Transverse colon (tissue), 4 donors: ENCODE measurements at places on chromosomes 12 and 14. TPM values are rescaled to one million over a fixed set of nuclear protein-coding genes. Genes with fewer than 3 reads are reported as not detected.

AREL1 gene
- 39.5 TPM for total RNA-seq

PMCH gene
- not detected for total RNA-seq

RNASE2 gene
- not detected for total RNA-seq

ANG gene
- 34.6 TPM for total RNA-seq

GZMH gene
- total RNA-seq: 4.0 TPM

ADCY4 gene
- 7.9 TPM for total RNA-seq

CLEC1A gene
- 3.8 TPM for total RNA-seq

RD3L gene
- total RNA-seq: not detected

AMDHD1 gene
- not detected for total RNA-seq

VRTN gene
- not detected for total RNA-seq

ZNF385A gene
- total RNA-seq: 3.4 TPM

KCNC2 gene
- total RNA-seq: not detected

KCNA5 gene
- total RNA-seq: 0.60 TPM

C12orf54 gene
- not detected for total RNA-seq

GRCh38 chr12:124294780-124295341, at the start of gene RFLNA:
TSS of gene RFLNA (plus strand) at chr12:124295093. CDS start at chr12:124295430, 337 bp downstream.
- peak; percentile 58 for DNase-seq

- no peak for DNase-seq
Observed at GRCh38 chr14:67004521-67004920, 184.7 kb upstream of the GARIN2 start.

GRCh38 chr12:75892731-75893408, 138.7 kb downstream of the PHLDA1 start:
- DNase-seq: no peak

GRCh38 chr14:49960453-49960852, 67.6 kb downstream of the ARF6 start:
- DNase-seq: no peak

GRCh38 chr14:57051633-57052032, 217.1 kb downstream of the EXOC5 start:
- DNase-seq: no peak

DNA sequence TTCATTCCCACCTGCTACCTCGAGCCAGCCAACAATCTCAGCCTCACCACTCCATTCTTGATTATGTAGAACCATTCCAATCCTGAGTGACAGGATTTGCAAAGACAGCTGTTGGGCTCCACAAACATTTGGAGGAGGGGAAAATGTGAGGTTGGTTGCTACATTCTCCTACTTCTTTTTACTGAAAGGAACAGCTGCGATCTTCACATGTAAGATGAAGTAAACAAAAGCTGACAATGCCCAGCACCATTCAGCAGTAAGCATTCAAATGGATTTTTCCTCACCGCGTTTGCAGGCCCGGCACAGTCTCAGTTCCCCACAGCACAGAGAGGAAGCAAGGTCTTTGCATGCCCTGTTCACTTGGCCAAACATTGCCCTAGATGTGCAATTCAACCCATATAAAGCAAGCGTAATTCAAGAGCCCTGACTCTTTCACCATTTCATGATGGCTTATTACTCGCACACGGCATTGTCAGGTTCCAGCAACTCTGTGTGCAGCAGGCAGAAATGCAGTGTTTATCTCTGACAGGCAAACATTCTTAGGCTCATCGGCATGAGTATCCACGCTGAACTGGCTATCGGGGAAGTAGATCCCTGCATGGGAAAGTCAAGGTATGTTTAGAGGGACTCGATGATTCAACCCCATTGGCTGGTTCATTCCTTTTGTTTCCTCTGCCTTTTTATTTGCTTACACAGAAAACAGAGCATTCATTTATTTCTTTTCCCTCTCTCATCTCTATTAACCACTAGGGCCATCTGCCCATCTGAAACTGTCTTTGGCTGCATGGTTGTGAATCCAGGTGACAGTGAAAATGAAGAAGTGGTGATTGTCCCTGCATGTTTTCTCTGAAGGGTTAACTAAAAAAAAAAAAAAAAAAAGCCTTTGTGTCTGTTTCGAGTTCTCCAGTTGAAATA, 236.1 kb upstream of the PLEKHG7 start:
- DNase-seq: peak; percentile 53

DNA sequence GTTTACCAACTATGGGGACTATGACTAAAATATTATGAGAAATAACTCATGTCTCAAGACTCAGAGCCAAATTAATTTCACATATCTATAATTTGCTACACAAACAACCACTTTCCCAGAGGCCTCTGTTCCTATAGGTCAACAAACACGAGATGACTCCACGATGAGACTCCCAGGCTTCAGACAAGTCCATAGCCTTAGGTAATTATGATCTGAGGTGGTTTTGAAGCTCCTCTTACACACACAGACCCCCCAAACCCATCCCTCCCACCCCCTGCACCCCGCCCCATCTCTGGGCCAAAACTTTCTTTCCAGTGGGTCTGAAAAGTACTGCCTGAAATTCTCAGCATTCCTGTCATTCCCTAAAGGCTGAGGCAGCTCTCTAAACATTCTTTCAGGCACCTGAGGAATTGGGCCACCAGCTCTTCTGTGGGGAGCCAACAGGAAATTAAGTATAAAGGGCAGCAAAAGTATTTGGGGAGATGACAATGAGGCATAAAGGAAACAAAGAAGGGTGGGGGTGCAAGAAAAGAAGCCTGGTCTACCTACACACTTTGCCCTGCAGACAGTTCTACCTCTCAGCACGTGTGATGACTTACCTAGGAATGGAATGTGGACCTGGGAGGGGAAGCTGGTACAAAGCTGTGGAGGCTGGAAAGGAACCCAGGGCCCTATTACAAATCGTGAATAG, 143.6 kb downstream of the PAWR start:
- peak; percentile 34 for DNase-seq

- no peak for DNase-seq
Observed at GRCh38 chr14:53766106-53766505, 190.5 kb downstream of the BMP4 start.

DNA sequence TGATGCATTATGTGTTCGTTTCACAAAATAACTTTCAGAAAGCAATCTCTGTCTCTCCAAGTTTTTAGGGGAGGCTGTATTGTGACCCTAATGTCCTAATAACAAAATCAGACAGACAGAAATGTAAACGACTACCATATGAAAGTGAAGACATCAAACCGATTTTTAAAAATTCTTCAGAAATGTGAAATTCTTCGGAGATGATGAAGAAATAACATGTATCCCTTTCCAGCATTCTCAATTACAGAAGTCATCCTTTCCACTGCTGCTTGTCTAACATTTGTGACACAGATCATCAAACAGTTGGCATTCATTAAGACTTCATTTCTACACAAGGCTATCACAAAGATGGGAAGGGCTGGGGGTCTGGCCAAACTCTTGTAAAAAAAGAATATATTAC, 41.0 kb downstream of the DMAC2L start:
- no peak for DNase-seq

DNA sequence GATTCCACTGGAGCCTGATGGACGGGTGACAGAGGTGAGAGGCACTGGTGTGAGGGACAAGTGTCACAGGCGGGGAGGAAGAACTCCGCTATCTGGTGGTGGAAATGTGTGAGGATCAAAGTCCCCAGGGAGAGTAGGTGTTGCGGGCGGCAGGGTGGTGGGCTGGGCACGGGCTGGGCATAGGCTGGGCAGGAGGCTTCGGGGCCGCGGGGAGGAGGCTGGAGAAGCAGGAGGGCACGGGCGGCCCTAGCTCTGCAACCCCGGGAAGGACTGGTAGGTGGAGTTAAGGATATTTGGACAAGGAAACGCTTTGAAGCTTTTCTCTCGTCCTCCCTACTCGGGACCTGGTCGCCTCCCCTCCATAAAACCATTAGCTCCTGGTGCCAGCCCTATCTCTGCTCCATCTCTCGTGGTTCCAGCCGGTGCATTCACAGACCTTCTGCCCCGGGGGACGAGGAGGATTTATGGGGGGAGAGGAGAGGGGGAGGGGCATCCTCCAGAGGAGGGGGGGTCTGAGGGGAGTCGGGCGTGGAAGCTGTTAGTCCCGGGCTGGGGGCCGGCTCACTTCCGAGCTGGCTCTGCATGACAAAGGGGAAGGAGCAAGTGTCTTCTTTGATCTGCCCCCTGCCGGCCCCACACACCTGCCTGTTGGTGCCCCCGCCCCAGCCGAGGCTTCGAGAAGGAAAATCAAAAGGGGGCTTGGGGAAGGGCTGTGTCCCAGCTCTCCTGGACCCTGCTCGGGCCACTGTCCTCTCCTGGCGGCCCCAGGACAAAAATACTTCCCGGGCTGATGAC, 504 bp downstream of the WNT5B start:
- DNase-seq: peak; percentile 37

DNA sequence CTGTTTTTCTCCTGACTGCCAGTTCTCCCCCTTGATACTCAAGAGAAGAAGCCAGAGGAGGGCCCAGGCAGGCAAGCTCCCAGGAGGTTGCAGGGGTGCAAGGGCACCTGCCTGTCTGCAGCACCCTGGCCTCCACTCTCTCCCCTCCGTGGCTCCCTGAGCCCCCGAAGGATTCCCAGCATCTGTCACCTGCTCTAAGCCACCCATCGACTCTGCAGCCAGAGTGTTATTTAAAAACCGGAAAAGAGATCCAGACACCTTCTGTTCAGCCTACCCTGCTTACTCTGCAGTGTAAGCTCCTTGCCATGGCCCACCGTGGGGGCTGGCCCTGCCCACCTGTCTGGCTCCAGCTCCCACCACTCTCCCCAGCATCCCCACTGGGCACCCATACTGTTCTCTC, 121.4 kb downstream of the KSR2 start:
- no peak for DNase-seq

DNA sequence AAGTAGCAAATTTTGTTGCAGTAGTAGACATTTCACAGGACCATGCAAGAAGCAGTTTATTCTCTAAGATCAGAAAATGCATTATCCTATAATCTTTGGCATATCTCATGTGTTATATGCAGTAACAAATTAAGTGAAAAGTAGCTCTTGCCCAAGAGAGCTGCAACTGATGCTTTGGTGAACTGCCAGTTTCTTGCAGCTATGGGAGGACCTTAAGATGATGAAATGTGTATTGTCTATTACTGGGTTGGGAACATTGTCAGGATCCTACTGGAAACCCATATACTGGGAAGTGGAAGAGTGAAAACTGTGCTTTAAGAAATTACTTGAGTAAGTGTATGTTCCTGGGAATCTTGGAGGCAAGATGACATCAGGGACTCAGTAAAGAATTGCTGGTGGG, 238.8 kb downstream of the DACT1 start:
- DNase-seq: no peak

DNA sequence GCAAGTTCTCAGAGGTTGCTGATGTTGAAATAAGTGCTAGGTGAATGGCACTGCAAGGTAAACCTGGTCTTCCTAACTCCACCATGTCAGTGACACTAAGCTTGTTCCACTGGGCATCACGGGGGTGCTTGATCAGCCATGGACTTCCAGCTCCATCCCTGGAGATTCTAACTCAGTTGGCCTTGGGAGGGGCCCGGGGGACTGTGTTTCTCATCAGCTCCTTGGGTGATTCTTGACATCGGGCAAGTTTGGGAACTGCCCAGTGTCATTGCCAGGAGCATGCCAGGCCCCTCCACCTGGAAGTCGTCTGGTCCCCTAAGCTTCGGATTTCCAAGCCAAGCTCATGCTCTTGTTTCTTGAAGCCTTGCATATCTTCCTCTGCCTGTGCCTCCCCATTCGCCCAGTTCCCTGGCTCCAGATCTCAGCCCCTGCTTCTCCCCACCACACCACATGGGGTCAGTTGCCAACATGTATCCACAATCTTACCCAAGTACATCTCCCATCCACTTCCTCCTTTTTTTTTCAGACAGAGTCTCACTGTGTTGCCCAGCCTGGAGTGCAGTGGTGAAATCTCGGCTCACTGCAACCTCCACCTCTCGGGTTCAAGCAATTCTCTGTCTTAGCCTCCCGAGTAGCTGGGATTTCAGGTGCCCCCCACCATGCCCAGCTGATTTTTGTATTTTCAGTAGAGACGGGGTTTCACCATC, 30.7 kb upstream of the RFLNA start:
- no peak for DNase-seq

GRCh38 chr12:121379945-121380344, 20.0 kb upstream of the RNF34 start:
- no peak for DNase-seq

GRCh38 chr14:88879022-88879421, 54.6 kb downstream of the TTC8 start:
- no peak for DNase-seq

DNA sequence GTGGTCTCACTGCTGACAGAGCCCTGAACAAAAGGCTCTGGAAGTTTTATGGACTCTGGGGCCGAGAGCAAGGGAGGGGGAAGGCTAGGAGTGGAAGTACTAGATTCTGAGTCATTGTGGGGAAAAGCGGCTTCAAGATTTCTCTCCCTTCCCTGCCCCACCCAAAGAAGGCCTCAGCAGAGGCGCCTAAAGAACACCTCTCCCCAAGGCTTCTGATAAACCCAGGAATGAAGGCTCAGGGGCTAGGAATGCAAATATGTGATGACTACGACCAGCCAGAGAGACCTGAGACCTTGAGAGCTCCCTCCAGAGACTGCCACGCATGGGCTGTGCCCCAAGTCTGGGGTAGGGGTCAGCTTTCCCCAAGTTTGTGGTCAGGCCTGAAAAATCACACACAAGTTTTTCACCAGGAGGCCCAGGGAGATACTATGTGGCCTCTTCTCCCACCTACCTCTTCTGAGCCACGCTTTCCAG, 130.7 kb upstream of the HIF1A start:
- DNase-seq: no peak

GRCh38 chr12:49808686-49809380, 19.4 kb downstream of the NCKAP5L start:
- no peak for DNase-seq

- DNase-seq: no peak
Observed at GRCh38 chr12:93622485-93622884, 50.0 kb downstream of the SOCS2 start.

GRCh38 chr12:26265606-26266005, 70.2 kb downstream of the SSPN start:
- DNase-seq: no peak

- DNase-seq: peak; percentile 24
Observed at GRCh38 chr12:56358836-56359532, 923 bp downstream of the STAT2 start.

- no peak for DNase-seq
Observed at GRCh38 chr12:98149270-98149669, 366.1 kb upstream of the TMPO start.

DNA sequence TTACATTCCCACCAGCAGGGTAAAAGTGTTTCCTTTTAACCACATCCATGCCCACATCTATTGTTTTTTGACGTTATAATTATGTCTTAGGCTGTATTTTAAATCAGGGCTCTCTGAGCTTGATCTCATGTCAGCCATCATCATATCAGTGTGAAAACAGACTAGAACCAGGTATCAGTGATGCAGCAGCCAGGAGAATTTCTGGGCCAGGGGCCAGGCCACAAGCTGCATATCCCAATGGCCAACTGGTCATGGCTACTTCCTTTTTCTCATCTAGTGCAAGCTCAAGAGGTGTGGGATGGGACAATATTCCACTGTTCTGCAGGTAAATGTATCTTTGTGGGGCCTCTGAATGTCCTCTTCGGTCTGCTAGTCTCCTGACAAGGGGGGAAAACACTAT, 125.1 kb downstream of the CRADD start:
- no peak for DNase-seq

DNA sequence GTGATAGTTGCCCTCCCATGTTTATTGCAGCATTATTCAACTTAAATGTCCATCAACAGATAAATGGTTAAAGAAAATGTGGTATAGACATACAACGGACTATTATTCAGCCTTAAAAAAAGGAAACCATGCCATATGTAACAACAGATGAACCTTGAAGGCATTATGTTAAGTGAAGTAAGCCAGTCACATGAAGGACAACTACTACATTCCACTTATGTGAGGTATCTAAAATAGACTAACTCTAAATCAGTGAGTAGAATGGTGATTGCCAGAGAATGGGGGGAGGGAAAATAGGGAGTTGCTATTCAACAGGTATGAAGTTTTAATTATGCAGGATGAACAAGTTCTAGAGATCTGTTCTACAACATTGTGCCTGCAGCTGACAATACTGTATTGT, 10.1 kb downstream of the PCNX4 start:
- DNase-seq: no peak
